Activated naive CD8-positive, alpha-beta T cell treated with anti-CD3 and anti-CD28 coated beads for 36 hours (primary cell): ENCODE measurements at places on chromosomes 2 and 18. TPM values are rescaled to one million over a fixed set of nuclear protein-coding genes. Genes with fewer than 3 reads are reported as not detected.

NPAS2 gene
- 9.3 TPM for total RNA-seq

GKN1 gene
- total RNA-seq = not detected

TEX44 gene
- not detected for total RNA-seq

TUBB8B gene
- not detected for total RNA-seq
